ENCODE measurements at places on chromosomes 7 and 10.

- no peak for DNase-seq
Observed at GRCh38 chr7:30788640-30789333, 17.6 kb downstream of the MINDY4 start.

GRCh38 chr10:35339942-35340341 lies 3.6 kb downstream of the CCNY start:
- DNase-seq: no peak

DNA sequence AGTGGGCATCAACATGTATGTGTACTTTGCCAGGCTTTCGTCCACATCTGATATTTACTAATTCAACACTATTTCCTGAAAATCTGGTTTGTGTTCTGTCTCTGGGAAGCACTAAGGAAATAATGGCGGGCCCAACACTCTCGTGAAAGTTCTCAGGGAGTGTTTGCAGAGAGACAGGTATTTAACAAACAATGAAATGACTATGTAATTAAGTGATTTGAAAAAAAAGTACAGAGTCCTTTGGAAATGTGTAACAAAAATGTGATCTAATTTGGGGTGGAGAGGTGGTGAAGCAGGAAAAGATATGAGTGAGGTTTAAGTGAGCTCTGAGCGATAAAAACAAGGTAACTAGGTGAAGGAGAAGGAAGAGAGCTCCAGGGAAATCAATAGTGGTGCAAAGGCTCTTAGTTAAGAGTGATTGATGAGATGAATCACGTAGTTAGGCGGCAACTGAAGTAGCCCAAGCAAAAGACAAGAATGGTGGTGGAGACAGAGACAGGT lies 95.3 kb upstream of the DNAJB12 start:
- no peak for DNase-seq

DNA sequence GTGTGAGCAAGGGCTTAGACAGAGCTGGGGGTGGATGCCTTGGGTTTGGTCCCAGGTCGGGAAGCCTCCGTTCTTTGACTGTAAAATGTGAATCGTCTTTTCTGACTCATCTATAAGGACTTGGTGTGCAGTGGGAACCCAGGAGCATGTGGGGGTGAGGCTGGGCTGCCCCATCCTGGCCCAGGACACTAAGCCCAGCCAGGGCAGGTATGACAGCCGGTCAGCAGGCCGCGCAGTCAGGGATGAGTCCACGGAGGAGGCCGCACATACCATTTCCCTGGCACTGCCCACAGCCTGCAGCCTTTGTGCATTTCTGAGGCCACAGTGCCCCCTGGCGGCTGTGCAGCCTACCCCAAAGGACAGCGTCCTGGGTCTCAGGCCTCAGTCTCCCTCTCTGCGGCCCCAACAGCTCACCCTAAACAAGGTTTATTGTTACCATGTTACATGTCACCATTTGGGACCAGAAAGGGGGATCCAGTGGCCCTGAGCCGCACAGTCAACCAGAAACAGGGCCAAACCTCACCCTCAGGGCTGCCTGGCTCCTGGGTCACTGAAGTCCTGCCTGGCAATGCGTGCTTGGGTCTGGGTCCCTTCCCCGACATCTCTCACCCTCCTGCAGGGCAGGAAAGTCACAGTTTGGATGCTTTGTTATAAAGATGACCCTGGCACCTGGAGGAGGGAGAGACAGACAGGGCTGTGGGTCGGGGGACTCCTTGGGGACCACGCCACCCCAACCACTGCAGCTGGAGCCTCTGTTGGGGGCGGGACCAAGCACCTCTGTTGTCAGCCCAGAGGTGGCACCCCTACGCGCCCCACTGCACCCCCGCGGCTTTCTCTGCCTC lies 14.4 kb upstream of the SH2B2 start:
- DNase-seq: peak; percentile 84

DNA sequence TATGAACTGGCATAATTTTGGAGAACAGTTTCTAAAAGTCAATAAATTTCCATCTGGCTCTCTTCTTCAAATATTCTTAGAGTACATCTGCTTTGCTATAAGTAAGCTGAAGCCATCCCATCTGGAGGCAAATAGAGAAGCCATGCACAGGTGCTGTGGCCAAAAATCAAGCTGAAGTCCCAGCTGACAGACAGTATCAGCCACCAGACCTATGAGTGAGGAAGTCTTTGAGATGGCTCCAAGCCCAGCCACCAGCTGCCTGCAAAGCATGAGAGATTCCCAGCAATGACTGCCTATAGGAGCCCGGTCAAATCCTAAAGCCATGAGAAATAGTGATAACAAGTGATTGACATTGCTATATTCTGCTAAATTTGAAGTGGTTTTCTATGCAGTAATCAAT lies 21.7 kb upstream of the PRSS58 start:
- no peak for DNase-seq

GRCh38 chr7:41981046-41982040 lies 255.7 kb downstream of the GLI3 start:
- no peak for DNase-seq

- no peak for DNase-seq
Observed at GRCh38 chr7:149727899-149728476, 45.4 kb downstream of the ZNF467 start.

DNA sequence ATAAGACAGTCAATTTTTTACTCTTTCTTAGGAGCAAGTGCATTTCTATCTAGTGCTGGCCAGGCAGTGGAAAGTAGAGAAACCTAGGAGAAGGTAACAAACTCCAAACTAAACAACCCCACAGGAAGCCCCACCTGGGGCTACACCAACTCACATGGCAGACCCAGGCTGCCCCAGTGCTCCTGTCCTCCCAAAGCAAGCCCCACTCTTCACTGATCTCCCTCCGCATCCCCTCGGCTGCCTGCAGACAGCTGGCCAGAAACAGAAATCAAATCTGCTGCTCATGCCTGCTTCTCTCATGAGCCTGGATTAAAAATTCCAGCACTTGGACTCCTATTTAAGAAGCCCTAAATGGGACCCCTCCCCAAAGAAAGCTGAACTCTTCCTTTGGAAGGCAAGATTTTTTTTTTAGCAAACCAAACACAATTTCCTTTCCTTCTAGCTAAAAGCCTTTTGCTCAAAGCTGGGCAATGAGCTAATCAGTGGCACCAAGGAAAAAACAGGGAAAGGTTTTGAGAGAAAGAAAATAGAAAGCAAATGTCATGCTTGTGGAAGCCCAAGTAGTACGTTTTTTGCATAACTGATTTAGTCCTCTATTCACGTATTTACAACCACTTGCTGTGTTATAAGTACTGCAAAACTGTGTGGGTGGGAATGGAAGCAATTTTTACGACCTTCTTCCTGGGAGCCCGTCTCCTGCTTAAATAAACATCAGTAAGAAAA lies 10.8 kb downstream of the PDE1C start:
- DNase-seq: no peak

DNA sequence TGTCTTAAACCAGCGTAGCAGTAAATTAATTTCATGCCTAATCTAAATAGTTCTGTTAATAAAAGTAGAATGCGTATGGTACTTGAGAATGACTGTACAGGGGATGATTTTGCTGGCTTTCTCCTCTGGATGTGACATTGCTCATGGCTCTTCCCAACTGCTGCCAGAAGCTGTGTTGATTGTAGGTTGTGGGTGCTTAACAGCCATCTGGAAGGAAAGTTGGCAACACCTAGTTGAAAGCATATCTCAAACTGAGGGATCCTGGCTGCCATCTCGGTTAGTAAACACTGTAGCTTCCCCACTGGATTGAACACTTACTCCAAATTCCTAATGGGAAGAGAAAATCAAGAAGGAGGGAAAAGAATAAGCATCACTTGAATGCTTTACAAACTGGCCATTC lies 130.9 kb downstream of the NXPH1 start:
- no peak for DNase-seq

DNA sequence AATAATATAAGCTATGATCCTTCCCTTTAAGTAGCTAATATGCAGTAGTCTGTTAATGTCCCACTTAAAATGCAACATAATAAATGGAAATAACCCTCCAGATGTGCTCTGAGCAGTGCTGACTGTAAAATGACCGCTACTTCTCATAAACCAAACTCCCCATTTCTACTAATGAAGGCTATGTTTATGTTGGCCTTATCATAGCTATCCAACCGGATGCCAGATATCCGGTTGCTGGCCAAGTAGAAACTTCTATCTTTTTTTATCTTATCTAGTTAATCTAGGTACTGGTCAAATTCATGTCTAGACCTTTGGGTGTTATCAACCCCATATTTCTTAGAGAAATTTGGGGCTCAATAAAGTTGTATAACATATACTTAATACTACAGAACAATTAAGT lies 56.6 kb downstream of the CHRM2 start:
- DNase-seq: no peak

DNA sequence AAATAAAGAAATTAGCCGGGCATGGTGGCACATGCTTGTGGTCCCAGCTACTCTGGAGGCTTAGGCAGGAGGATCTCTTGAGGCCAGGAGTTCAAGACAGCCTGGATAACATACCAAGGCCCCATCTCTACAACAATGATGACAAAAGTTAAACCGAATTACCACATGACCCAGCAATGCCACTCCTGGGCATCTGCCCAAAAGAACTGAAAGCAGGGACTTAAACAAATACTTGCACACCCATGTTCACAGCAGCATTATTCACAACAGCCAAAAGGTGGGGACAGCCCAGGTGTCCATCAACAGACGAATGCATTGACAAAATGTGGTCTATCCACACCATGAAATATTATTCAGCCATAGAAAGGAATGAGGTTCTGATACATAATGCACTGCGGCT lies 83.9 kb downstream of the HIP1 start:
- DNase-seq: no peak

DNA sequence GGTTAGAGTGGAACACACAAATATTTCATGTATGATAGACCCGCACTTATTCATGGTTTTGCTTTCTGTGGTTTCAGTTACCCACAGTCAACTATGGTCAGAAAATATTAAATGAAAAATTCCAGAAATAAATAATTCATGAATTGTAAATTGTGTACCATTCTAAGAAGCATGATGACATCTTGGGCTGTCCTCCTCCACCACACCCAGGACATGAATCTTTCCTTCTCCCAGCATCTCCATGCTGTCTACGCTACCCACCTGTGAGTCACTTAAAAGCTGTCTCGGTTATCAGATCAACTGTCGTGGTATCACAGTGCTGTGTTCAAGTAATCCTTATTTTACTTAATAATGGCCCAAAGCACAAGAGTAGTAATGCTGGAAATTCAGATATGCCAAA lies 419.6 kb upstream of the NRP1 start:
- DNase-seq: no peak

DNA sequence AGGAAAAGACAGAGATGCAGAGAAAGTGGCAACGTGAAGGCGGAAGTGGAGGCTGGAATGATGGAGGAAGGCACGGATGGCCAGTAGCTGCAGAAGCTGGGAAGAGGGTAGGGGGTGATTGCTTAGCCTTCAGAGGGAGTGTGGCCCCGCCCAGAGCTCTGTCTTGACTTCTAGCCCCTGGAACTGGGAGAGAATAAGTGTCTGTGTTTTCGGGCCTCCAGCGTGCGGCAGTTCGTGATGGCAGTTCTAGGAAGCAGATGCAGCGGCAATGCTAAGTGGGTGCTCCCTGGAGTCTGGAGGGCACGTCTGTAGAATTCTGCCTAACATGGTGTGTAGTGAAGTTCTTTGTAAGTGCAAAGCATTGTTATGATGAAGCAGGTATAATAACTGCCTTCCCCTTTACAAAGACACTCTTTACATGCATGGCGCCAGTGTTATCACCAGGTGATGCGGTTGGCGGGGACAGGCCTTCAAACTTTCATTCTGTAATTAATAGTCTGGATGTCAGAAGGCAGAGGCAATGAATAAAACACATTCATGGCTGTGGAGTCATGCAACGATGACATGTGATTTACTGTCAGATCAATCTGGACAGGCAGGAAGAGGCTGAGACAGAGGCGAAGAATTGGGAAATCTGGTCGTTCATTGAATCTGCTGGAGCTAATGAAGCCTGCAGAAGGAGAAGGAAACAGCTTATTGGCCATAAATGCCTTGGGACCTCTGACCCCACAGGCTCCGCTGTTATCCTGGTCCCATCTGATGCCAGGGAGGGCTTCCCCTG lies 228.6 kb downstream of the GLRX3 start:
- DNase-seq: no peak

GRCh38 chr7:37129035-37129425 lies 319.6 kb downstream of the ELMO1 start:
- DNase-seq: no peak

DNA sequence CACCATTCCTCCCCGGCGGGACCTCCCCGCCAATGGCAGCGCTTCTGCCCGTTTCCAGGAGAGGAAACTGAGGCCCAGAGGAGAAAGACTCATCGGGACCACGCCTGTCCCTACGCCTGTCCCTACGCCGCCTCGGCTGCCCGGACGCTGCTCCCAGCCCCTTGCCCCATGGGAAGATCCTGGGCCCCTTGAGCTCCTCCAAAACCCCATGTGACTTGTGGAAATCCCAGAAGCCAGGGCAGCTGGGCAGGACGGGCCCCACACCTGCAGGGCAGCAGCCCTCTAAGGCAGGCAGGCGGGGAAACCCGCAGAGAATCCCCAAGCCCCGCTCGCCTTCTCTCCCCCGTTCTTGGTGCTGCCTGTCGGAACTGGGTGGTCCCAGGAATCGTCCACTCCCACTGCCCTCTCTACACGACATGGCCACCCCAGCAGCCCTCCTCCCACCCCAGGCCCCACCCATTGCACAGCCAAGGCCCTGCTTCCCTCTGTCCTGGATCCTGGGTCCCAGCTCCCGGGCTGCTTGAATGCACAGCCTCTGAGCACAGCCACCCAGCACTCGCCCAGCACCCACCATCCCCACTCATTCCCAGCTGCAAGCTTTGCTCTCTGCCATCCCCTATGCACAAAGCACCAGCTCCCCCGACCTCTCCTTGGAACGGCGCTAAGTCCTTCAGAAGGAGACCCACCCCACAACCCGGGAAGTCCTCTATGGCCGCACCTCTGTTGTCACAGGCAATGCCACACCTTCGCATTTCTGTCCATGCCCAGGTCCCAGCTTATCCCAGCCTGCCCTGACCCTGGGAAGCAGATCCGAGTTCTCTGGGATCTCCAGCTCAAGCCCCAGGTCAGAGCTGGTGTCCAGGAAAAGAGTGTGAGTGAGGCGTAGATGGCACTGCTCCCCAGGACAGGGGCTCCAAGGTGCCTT lies 50.6 kb downstream of the SLC29A4 start:
- no peak for DNase-seq

GRCh38 chr10:131911451-131911850 lies 10.6 kb downstream of the PPP2R2D start:
- DNase-seq: no peak

GRCh38 chr10:110461530-110461929 lies 36.2 kb upstream of the DUSP5 start:
- no peak for DNase-seq

DNA sequence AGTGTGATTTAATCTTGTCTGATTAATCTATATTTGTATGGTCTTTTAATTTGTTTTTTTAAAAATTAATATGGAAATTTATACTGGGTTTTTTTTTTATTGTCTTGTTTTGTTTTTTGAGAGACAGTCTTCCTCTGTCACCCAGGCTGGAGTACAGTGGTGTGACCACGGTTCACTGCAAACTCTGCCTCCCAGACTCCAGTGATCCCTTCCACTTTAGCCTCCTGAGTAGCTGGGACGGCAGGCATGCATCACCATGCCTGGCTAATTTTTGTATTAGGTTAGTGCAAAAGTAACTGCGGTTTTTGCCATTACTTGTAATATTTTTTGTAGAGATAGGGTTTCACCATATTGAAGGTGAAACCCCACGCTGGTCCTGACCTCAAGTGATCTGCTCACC lies 73.1 kb downstream of the TET1 start:
- DNase-seq: no peak

Measured in femur (tissue), 1 donor.